ENCODE measurements at places on chromosomes 13 and 19. TPM values are rescaled to one million over a fixed set of nuclear protein-coding genes. Genes with fewer than 3 reads are reported as not detected.

The KIR2DL3 gene
- not detected for polyA plus RNA-seq

The ZNF540 gene
- 5.0 TPM for polyA plus RNA-seq

The TTC9B gene
- polyA plus RNA-seq: 0.20 TPM

The SLC7A10 gene
- polyA plus RNA-seq: 0.40 TPM
